ENCODE measurements at places on chromosomes 13 and 19. TPM values are rescaled to one million over a fixed set of nuclear protein-coding genes. Genes with fewer than 3 reads are reported as not detected.

Gene ATP1A3
- 0.17 TPM for total RNA-seq

Gene FIZ1
- total RNA-seq, result 4.5 TPM

Gene CEACAM8
- total RNA-seq, result not detected

Gene FCAR
- total RNA-seq, result not detected

Gene ZNF610
- total RNA-seq, result 1.8 TPM

Gene CHAF1A
- total RNA-seq, result 31.4 TPM

Gene ZNF497
- total RNA-seq, result under 0.01 TPM

Gene PBX4
- total RNA-seq, result 3.2 TPM

Gene SRRM5
- not detected for total RNA-seq

Gene CDC42EP5
- 30.4 TPM for total RNA-seq

Gene MYCBP2
- 19.5 TPM for total RNA-seq

All from bronchus fibroblast of lung (primary cell).